ENCODE measurements at places on chromosomes 7 and 10.

DNA sequence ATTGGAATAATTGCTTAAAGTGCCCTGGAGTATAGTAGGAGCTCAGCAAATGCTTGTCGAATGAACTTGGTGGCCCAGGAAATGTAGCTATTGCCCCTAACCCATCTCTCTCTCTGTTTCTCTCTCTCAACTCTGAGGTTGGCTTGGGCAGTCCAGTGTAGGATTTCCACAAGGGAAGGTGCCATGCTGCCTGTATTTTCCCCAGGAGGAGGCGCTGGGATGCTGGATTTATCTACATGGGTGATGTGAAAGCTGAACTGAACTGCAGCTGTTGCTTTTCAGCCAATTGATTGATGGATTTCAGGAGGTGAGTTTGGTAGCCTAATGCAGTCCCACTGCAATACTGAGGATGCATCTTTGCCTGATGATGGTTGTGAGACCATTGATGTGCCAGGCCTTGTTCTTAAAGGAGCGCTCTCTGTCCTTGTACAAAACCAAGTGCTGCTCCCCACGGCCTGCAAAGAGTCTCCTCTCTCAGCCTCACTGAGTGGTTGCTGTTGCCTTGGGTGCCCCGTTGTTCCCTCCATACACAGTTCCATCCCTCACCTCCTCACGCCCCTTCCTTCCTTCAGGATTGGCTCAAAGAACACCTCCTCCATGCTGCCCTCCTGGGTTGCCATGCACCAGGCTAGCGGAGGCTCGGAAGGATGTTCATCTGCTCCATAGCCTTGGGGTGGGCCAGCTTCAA lies 200.6 kb downstream of the GLRX3 start:
- no peak for DNase-seq

DNA sequence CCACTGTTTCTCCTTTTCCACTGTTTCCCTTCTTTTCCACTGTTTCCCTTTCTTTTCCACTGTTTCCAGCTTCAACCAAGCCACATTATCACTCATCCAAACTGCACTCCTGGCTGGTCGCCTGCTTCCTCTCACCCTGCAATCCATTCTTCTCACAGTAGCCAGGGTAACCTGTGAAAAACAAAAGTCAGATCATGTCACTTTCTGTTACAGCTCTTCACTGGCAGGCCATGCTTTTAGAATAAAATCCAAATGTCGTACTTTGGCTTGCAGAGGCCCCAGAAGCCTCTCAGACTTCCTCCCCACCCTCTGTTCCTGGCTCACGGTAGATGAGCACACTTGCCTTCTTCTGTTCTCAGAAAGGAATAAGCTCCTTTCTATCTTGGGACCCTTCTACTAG lies 33.9 kb downstream of the STARD3NL start:
- DNase-seq, result no peak

DNA sequence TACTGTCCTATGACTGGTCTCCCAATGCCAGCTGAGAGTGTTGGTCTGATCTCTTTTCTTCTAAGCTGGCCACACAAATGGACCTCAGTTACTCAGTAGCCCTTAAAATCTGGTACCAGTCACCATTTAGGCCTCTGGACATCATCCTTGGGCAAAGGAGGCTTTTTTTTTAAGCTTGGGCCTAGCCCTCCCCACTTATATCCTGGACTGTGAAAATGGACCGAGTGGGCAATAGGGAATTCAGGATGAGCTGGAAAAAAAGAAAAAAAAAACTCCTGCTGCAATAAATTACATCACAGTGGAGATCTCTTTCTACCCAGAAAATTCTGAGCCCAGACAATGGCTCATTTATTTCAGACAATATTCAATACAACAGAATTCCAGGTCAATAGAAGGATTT lies 68.4 kb downstream of the PARP12 start:
- DNase-seq, result no peak

DNA sequence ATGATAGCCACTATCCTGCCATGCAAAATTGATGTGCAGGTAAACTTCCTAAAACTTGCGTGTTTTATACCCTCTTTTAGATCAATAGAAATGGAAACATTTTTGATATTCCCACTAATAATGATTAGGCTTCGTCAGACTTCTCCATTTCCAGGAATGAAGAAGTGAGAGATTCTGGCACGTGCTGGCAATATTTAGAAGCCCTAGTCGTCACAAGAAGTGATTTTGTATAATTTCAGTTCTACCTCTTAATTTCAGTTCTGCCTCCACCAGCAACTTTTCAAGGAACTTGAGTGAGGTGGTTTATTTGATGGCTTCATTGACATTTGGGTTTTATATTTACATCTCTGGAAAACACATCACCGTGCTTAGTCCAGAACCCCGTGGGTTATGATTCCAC lies 61.9 kb downstream of the MRC1 start:
- DNase-seq, result no peak

DNA sequence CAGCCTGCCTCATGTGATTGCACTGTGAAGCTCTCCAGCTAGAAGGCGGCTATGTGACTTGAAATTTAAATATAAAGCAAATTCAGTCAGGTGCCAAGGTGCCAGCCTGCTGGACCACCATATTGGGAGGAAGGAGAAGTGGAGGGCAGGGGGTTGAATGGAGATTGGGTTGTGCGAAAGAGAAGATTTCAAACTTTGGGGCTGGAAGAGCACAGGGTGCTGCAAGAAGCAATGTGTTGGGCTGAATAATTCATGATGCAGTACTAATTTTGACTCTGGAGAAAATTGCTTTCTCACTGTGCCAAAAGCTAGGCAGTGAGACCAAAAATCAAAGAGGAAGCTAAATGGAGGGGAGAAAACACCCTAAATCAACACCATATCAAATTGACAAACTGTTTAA lies 335.3 kb downstream of the NRG3 start:
- DNase-seq, result no peak

DNA sequence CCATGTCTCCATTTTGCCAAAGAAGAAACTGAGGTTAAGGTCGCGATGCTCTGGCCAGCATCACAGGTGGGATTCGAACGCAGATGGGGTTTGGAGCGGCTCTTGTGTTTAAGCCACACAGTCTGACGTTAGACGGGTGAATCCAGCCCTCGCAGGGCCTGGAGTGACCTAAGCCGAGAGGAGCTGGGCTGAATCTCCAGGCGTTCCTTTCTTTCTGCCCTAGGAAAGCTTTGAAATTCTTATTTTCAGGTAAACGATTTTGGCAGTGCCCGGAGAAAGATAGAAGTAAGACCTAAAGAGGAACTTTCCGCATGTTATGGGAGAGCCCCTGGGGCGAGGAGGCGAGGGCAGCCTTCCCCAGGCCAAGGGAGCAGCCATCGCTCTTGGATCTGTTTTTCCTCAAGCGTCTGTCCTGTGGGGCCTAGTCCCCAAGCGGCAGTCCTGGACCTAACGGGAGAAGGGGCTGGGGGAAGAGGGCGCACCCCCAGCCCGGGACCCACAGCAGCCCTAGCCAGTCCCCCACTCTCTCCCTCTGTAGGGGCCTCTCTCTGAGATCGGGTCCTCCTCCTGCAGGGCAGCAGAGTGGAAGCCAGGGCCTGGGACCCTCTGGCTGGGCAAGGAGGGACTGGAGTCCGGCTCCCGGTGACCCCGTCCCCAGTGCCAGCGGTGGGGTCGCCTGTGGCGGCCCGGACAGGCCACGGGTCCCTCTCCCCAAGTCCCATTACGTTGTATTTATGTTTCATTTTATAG lies 8.9 kb upstream of the LBX1 start:
- DNase-seq, result no peak

GRCh38 chr7:157893535-157894044 lies 556.8 kb downstream of the DNAJB6 start:
- no peak for DNase-seq

GRCh38 chr10:50467209-50467608 lies 156.5 kb downstream of the SGMS1 start:
- DNase-seq, result no peak

- DNase-seq, result peak; percentile 75
Observed at GRCh38 chr10:2978111-2978510, 89.2 kb upstream of the PFKP start.

DNA sequence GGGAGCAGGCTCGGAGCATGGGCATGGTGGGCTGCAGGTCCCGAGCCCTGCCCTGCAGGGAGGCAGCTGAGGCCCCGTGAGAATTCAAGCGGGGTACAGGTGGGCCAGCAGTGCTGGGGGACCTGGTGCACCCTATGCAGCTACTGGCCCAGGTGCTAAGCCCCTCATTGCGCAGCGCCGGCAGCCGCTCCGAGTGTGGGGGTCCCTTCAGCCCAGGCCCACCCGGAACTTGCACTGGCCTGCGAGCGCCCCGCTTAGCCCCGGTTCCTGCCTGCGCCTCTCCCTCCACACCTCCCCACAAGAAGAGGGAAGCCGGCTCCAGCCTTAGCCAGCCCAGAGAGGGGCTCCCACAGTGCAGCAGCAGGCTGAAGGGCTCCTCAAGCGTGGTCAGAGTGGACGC lies 250.7 kb downstream of the CRPPA start:
- no peak for DNase-seq

GRCh38 chr10:124220971-124221355 lies 127.6 kb upstream of the CHST15 start:
- no peak for DNase-seq

- DNase-seq, result peak; percentile 69
Observed at GRCh38 chr10:119807960-119808697, 64.5 kb downstream of the MCMBP start.

GRCh38 chr10:113540845-113541548 lies 11.9 kb upstream of the HABP2 start:
- DNase-seq, result peak; percentile 52

DNA sequence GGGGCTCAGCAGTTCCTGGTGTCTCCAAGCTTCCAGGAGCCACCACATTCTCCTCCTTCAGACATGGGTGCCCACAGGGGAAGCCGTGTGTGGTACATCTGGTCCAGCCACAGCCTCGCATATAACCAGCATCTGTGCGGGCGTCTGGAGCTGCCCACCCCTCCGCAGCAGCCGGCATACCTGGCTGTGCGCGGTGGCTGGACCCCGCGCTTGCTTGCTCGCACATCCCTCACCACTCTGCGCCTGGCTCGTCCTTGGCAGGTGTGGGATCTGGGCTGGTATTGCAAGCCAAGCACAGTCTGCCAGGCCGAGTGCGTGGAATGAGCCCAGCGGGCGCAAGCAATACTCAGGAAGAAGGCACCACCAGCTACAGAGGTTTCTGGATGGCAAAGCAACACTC lies 117.7 kb upstream of the MBL2 start:
- DNase-seq, result no peak

GRCh38 chr7:137026176-137026500 lies 157.7 kb downstream of the CHRM2 start:
- DNase-seq, result peak; percentile 22

GRCh38 chr7:140417456-140418155 lies 13.7 kb downstream of the RAB19 start:
- DNase-seq, result no peak

DNA sequence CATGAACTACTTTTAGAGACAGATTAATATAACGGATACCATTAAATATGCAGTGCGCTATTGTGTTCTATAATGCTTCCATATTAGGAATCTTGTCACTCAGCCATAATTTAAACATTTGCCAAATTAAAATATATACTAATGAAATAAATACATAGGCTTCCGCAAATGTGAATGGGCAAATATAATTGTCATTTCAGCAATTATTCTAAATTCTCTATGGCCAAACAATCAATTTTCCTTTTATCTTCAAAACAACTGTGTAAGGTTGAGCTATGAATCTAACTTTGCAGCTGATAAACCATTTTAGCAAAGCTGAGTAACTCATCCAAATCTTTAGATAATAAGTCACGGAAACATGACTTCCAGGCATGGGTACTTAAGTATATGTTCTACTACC lies 20.7 kb upstream of the TSPAN13 start:
- DNase-seq, result no peak

DNA sequence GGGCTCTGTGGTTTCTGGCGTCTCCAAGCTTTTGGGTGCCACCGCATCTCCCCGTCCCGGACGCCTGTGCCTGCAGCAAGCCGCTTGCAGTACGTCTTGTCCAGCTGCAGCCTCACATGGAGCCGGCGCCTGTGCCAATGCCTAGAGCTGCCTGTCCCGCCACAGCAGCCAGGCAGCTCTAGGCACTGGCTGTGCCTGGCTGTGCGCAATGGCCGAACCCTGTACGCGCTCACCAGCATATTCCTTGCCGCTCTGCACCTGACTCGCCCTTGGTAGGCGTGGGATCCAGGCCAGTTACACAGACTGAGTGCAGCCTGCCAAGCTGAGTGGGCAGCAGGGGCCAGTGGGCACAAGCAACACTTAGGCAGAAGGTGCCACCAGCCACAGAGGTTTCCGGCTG lies 381.2 kb upstream of the SORCS1 start:
- no peak for DNase-seq

DNA sequence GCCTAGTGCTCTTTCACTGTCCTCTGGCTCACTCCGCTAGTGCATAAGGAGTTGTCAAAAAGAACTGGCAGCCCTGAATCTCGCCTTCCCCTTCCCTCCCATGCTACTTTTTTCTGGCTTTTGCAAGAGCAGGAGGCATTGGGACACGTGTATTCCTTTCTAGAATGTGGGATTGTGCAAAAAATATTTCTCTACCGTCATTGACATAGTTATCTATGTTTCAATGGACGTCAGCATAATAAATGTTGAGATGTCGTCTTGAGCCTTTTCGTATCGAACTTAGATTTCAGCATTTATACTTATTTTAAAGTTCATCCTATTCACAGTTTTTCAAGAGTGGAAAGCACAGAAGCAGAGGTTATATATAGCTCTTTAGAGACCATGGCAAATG lies 727 bp downstream of the ING3 start:
- no peak for DNase-seq

DNA sequence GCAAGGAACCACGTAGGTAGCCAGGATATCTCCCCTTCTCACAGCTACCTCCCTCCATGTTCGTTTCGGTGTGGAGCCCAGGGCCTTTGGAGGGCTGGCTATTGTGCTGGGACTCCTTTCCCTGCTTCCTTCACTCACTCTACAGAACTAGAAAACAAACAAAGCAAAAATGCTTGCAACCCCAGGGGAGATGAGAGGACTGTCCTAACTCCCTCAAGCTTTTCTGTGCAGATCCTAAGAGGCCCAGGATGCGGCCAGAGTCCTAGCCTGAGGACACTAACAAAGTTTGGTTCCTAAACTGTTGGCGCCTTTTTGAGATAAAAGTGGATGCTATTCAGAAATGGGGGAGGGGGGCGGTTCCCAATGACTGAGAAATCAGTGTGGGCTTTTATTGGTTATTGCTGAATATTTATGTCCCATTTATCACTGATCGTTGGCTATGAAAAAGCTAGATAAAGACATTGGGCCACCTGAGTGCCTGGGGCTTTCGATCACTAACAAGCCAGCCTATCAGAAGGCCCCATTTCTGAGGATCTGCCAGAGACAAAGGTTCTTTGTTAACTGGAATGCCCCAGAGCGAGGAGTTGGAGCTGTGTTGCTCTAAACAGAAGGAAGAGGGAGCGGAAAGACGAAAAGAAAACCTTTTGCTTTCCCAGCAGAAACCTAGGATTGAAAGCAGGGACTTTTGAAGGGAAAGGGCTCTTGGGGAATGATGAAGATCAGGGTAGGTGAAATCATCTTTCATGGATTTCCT lies 95.2 kb upstream of the EGR2 start:
- DNase-seq, result no peak

DNA sequence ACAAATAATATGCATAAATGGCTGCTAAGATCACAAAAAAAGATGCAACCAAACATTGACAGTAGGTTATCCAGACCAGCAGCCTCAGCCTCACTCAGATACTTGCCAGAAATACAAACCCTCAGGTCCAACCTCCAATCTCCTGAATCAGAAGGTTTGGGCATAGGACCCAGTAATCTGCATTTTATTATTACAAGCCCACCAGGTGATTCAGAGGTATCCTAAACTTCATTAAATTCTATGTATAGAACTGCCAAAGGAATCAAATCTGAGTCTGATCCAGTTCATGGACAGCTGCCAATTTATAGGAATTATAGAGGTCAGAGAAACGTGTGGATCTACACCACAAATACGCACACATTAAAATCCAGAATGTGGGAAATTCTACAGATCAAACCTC lies 41.3 kb downstream of the ZNF438 start:
- DNase-seq, result no peak

Measured in fibroblast of skin of back (primary cell).